ENCODE measurements at places on chromosomes 1 and 21. TPM values are rescaled to one million over a fixed set of nuclear protein-coding genes. Genes with fewer than 3 reads are reported as not detected.

- H3K4me1 ChIP-seq, result peaks cover 10% of the 10 kb centered on the region
- no peaks in the 10 kb centered on the region for H3K36me3 ChIP-seq
- no peak overlapping the region for H3K4me3 ChIP-seq
- no peaks in the 10 kb centered on the region for H3K27me3 ChIP-seq
Measured at GRCh38 chr1:87799451-87799850, 470.8 kb downstream of the LMO4 start.

The PYHIN1 gene
- not detected for total RNA-seq

The AKR7A2 gene
- 60.2 TPM for total RNA-seq

The ATP1A2 gene
- total RNA-seq, result under 0.01 TPM
